ENCODE measurements at places on chromosomes 2 and 18.

DNA sequence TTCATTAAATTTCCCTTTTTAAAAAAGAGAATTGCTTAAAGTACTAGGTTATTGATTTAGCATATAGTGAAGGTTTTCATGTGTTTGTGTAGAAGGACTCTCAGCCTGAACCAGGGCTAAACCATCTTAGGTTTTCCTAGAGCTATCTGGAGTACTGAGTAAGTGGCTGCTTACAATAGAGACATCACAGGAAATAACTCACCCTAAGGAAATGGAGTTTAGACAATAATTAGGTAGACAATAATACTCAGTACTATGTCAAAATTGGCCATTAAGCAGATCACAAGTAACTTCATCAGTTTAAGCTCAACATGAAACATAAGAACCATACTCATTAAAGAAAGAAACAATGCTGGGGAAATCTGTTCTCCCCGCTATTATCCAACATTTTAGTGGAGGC lies 240.0 kb downstream of the RND3 start:
- DNase-seq: no peak

DNA sequence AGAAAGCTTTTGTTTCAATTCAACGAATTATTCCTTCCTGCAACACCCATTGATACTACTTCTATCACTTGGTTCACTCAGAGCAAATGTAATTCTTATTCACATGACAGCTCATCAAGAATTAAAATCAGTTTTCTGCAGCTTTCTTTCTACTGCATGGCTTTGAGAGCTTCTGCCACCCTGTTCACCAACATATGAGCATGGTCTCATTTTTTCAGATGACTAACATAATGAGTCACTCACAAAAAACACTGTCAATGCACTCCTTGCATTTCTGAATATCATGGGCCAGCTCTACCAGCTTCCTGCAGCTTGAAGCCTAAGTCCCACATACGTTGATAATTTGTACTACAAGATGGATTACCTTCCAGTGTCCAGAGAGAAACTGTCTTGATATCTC lies 342.9 kb downstream of the LRATD1 start:
- DNase-seq: no peak

GRCh38 chr2:67083951-67084350 lies 313.2 kb upstream of the ETAA1 start:
- DNase-seq: no peak

DNA sequence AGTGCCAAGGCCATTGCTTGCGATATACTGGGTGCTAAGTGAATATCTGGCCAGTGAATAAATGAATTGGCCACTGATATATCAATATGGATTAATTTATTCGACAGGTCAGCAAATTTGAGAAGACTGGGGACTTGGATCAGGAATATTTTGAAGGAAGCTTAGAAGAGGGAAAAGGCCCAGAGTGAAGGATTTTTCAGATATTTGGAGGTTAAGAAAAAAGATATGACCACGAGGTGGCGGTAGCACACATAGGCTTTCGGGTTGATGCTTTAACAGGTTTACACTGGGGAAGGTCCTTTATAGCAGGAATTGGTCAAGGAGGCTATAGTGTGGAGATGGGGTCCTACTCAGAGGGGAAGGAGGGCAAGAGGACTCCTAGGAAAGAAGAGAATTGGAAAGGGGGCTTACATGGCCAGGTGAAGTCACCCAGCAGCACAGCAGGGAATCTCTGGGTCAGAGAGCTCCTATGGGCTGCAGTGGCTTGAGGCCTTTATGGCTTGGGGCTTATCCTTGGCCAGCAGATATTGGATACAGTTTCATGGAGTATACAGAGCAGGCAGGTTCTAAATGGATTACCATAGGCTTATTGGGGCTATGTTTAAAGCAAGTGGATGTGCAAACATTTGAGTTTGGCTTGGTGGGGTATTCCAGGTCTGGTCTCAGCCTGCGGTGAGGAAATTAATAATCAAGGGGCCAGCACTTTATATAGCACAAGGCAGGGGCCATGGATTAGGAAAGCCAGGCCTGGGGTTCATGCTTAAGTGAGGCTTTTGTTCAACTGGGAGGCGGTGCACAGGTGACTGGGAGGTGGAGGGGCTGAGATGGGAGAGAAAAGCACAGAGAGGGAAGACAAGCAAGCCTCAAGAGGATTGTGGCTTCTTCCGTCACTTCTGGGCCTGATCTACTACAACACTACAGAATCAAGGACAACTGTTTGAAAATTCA lies 9.7 kb downstream of the IL1RN start:
- DNase-seq: no peak

- no peak for DNase-seq
Measured at GRCh38 chr2:54595999-54596902, 127.2 kb upstream of the EML6 start.

GRCh38 chr18:72261590-72261989 lies 282.6 kb downstream of the CBLN2 start:
- DNase-seq: no peak

- no peak for DNase-seq
Measured at GRCh38 chr2:239820836-239821693, 204.1 kb downstream of the NDUFA10 start.

- no peak for DNase-seq
Measured at GRCh38 chr18:48887905-48888772, 62.6 kb downstream of the SMAD7 start.

DNA sequence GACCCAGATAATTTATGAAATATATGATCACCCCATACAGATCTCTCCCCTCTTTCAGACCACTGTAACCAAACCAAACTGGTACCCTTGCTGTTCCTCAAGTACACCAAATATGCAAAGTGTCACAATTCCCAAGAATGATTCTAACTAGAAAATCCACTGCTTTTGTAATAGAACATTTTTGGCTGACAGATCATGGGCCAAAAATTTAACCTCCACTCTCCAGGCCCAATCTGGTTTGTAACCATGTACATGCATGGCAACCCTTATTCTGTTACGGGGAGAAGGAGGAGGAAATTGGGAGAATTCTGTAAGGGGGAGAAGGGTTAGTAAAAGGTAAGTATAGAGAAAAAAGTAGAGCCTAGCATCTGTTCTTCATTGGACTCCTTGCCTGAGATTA lies 62.0 kb downstream of the IKZF2 start:
- no peak for DNase-seq

DNA sequence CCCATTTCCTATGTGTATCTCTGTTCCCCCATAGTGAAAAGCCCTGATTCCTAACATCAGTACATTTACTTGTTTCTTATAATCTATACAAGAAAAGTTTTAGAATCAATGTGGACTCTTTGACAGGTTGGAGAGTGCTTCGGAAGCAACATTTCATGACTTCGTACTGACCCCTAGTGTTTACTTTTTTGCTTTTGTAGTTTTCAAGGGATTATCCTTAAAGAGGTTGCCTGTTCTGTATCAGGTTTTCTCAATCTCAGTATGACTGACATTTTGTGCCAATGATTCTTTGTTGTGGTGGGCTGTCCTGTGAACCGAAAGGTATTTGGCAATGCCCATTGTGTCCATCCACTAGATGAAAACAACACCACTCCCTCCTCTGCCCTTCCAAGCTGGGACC lies 43.3 kb upstream of the SERPINB2 start:
- DNase-seq: no peak

DNA sequence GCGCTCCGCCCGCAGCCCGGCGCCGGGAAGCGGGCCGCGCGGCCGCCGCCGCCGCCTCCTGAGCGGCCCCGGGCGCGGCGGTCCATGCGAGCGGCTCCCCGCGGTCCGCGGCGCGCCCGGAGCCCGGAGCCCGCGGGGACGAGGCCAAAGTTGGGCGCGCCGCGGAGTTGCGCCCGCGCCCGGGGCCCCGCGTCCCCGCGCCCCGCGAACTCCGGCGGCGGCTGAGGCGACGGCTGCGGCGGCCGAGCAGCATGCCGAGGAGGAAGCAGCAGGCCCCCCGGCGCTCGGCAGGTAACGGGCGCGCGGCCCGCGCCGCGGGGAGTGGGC lies 992 bp downstream of the TSHZ1 start:
- DNase-seq: no peak

DNA sequence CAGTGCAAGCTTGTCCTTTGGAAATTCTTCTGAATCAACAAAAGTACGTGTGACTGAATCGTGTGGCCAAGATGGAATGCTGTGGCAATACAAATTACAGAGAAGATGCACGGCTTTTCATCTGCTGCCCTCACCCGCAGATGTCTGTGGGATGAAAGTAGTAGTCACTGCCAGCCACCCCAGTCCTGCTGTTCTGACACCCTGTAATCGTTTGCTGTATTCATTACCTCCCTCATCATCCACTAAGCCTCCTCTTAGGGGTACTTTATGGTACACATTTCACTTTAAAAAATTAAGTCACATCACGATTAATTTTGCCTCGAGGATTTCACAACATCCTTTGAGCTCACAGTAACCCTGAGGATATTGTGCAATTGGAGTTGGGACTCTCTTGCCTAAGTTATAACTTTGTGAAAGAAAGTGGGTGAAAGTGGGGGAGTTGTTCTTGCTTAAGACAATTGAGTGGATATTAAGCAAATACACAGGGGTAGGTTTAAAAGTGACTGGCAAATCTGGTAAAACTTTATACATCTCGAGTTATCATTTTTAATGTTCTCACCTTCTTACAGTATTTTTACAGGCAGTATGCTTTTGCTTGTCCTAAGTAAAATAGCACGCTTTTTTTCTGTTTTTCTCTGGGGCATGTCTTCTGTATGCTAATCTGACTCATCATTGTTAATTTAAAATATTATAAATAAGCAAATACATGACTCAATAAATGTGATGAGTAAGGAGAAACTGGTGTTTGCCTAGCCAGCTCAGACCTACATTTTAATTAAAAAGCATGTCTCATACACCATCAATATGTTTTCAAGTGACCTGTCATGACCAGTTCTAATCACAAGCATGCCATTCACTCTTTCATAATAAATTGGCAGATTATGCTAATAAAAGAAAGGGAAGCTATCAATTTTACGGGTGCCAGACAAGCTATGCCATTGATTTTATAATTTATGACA lies 680.9 kb downstream of the IRS1 start:
- DNase-seq: no peak

DNA sequence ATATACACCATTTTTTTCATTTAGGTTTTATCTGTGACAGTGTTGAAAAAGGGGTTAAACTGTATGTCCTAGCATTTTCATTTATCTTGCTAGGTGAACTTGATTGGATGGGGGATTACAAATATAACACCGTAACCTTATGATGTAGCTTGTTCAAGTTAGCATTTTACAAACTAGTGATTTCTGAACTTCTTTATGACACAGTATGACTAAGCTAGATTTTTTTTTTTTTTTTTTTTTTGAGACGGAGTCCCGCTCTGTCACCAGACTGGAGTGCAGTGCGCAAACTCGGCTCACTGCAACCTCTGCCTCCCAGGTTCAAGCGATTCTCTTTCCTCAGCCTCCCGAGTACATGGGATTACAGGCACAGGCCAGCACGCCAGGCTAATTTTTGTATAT lies 47.1 kb downstream of the KCMF1 start:
- DNase-seq: no peak

DNA sequence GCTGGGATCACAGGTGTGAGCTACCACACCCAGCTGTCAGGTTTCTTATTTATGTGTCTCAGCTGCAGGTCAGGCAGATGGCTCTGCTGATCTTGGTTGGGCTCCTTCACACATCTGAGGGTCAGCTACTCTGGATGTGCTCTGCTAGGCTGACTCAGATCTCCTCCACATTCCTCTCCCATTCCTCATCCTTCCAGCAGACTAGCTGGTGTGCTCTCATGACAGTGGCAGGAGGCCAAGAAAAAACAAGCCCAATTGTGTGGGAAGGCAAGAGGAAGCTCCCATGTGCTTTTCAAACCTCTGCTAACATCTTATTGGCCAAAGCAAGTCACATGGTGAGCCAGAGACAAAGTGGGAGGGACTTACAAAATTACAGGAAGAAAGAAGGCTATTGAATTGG lies 11.7 kb upstream of the MSH6 start:
- no peak for DNase-seq

- no peak for DNase-seq
Measured at GRCh38 chr2:205767617-205768016, 85.3 kb downstream of the NRP2 start.

GRCh38 chr2:224242561-224242960 lies 159.3 kb downstream of the FAM124B start:
- no peak for DNase-seq

GRCh38 chr18:46601141-46601805 lies 55.7 kb downstream of the LOXHD1 start:
- no peak for DNase-seq

GRCh38 chr18:76445741-76446232 lies 49.3 kb downstream of the ZNF516 start:
- DNase-seq: no peak

- no peak for DNase-seq
Measured at GRCh38 chr2:236489895-236490404, 79.7 kb upstream of the ACKR3 start.

- no peak for DNase-seq
Measured at GRCh38 chr2:238513346-238513745, 86.6 kb downstream of the ASB1 start.

DNA sequence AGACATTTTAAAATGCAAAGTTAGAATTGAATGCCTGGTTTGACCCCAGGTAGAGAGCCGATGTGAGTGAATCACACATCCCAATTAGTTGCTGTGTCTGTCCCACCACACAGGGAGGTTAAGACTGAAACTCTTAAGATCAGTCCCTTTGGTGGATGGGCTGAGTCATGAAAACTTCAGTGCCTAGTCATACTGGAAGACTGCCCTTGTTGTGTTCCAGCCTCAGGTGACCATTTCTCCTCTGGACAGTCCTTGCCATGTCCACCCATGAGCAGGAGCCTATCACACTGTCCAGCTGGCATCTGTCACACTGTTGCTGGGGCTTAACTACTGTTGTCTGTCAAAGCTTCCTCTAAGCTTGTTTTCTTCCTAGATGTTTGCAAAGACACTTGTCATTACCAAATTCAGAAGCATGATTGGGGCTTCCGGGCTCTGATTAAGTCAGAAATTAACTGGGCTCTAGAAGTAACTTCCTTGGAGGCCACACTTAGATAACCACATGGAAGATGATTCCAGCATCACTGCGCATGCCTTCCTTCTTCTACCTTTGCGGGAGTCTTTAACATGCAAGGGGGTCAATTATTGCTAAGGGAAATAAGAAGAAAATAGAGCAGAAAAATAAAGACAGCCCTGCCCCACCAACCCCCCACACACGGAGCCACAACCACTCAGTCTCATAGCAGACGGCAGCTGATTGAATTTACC lies 21.3 kb downstream of the CYRIA start:
- DNase-seq: no peak

DNA sequence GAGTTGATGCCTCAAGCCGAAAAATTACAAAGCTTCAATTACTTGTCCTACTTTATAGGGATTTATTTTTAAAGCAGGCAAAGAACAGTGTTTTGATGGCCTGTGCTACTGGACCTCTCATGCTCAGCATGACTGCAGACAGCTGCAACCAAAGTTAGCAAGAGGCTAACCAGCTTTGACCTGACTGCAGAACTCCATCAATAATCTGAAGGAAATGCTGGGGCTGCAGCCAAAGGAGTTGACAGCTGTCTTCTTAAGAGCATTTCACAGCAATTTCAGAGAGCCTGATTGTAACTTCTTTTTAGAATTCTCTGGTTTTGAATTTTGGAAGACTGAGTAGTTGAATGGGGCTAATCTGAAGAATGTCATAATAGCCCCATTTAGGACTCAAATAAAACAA lies 46.5 kb upstream of the SESTD1 start:
- no peak for DNase-seq

Data from stimulated activated CD8-positive, alpha-beta memory T cell treated with anti-CD3 and anti-CD28 coated beads, Interleukin-12 subunit alpha, Interleukin-12 subunit beta, amount 100 ng/mL, for 4 hours (primary cell).